ENCODE measurements at places on chromosomes 4 and X.

- no peak for DNase-seq
Measured at GRCh38 chr4:94732358-94732698, 25.4 kb upstream of the BMPR1B start.

DNA sequence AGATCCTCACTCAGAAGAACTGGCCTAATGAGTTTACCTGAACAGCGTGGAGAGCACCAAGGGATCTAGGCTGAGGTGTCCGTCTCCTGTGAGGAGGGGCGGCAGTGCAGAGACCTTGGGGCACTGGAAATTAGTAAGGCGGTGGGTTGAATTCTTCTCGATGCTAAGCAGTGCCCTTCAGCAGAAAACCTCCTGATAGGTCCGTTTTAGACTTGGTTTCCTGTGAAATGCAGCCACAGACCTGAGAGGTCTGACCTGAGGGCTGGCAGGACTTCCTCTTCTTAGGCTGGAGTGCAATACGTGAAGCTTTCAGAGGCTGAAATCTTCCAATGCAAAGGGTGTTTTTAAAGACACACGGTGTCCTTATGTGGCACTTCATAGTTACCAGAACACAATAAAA is at the start of gene CLNK:
CLNK (minus strand) TSS at position 138 of the 400 bp plus-strand sequence. CDS start 16,899 bp downstream, outside the sequence.
- no peak for DNase-seq

GRCh38 chr4:185341841-185342240 is 53.9 kb downstream of the LRP2BP start:
- no peak for DNase-seq

GRCh38 chrX:30525732-30526131 is 51.8 kb downstream of the TASL start:
- no peak for DNase-seq

GRCh38 chrX:9525511-9526248 is 60.8 kb downstream of the TBL1X start:
- no peak for DNase-seq

DNA sequence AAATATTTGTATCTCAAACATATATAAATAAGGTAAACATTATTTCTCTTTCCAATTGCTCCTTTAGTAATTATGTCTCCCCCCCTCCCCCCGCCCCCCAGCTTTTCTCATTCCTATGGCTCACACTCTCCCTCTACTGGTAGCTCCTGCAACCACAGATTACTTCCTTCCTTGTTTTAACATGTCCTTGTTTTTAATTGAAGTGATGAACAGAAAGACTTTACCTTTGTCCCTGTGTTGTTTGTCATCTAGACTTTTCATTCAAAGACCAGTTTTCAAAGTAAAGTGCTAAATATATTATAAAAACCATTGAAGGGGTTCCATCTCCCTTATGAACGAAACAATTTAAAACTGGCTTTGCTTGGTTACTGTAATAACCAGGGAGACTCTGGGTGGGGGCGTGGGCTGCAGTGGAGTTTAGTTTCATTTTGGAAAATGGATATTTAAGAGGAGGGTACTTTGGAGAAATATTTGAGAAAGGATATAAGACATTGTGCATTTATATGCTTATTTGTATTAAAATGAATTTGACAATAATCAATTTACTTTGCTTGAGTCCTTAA is 352.9 kb downstream of the RAPGEF2 start:
- no peak for DNase-seq

GRCh38 chr4:145840162-145840768 is 98.4 kb downstream of the ZNF827 start:
- DNase-seq = no peak

DNA sequence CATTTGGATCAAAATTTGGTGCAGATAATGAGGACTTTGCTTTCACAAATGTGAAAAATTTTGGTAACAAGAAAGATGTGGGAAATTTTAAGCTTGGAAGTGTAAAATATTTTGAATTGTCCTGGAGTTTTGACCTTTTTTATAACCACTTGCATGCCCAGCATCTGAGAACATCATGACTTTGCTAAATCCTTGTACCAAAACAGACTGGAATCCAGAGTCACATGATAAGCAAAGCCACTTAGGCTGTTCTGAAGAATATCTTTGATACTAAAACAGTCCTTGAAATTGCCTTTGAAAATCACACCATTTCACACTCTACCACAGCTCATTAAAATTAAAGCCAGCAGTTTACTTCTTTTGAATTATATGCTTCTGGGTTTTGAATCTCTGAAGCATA is 2.5 kb upstream of the PPM1K start:
- DNase-seq = no peak
